ENCODE measurements at places on chromosomes 6 and 20.

GRCh38 chr6:67563671-67564070 lies 1071.4 kb upstream of the ADGRB3 start:
- DNase-seq, result no peak

- DNase-seq, result no peak
Observed at GRCh38 chr6:168024951-168025510, 27.6 kb downstream of the KIF25 start.

DNA sequence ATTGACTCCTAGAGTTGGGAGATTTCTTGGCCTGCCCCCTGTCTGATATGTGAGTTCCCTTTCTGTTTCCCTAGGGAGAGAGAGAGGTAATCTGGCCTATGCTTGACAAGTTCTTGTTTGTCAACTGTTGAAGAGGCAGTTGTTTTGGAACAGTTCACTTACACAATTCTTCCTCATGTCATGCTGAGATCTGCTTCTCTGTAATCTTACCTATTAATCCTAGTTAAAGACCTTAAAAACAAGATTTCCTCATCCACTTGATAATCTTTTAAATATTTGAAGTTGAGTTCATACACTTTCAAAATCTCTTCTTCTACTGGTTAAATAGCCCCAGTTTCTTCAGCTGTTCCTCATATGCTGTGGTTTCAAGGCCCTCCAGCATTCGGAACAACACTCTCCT lies 89.9 kb downstream of the FIG4 start:
- DNase-seq, result no peak

GRCh38 chr6:9467741-9468140 lies 947.1 kb downstream of the TFAP2A start:
- DNase-seq, result no peak

- no peak for DNase-seq
Observed at GRCh38 chr20:42406826-42407225, 782.9 kb downstream of the PTPRT start.

- DNase-seq, result no peak
Observed at GRCh38 chr6:157760137-157760536, 62.9 kb upstream of the SNX9 start.

GRCh38 chr6:26159357-26160273 lies 72.4 kb downstream of the HFE start:
- no peak for DNase-seq

DNA sequence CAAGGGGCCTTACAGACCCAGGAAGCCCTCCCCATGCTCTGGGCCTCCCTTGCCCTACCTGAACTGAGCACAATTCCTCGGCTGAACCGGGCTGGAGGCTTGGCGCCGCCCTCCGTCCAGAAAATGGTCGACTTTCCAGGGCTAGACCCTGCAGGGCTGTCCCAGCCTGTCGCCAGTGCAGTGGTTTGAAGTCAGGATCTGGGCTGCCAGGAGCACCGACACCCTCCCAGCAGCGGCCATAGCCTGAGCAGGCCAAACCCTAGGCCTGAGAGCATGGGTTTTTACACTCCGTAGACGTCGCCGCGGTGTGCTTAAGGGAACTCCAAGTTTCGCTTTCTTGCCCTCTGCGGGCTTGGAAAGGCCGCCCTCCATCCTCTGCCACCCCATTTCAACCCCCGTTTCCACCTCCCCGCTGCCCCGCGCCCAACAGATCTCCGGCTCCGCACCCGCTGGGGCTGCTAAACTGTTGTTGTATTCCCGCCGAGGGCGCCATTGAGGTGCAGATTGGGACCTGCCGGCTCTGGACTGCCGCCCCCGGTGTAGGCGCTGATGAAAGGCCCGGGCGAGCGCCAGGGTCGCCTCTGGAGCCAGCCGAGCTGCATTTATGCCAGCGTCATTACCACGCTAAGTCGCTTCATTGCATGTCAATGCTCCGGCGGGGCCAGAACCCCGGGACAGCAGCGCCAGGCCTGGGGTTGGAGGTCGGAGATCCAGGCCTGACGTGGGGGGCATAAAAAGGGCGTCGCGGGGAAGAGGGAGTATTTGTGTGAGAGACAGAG lies 2.2 kb upstream of the TFAP2A start:
- DNase-seq, result no peak

- no peak for DNase-seq
Observed at GRCh38 chr6:39152262-39152661, 37.3 kb upstream of the SAYSD1 start.

DNA sequence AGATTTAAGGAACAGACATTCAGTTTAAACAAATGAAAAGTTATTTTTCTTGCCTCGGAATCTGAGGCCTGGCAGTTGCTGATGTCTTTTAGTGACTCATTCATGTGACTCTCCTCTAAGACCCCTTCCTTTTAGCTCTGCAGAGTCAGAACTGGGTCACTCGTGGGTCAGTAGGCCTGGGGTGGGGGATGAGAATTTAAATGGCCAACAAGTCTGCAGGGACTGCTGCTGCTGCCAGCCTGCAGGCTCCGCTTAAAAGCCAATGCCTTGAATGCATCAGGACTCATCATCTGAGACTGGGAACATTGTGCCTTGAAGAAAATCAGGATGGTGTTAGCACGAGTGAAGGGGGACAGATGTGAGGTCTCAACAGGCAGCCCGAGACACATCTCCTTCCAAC lies 404.3 kb downstream of the CDH26 start:
- DNase-seq, result no peak

DNA sequence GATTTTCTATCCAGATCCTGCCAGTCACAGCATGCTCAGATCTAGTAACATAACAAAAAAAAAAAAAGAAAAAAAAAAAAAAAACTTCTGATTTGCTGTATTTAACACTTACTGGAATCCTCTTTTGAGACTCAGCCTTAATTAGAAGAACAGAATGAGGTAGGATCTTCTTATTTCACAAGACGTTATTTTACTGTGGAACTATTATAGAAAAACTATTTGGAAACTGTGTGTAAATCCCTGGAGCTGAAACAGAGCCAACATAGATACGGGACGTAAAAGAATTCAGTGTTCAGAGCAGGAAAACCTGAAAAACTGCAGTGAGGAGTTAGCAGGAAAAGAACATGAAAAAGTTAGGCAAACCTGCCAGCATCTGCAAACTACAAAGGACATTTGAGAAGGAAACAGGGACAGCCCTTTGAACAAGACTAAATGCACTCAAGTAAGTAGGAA lies 3.4 kb upstream of the ZNF217 start:
- no peak for DNase-seq

- no peak for DNase-seq
Observed at GRCh38 chr6:16301511-16301910, 63.1 kb downstream of the GMPR start.

GRCh38 chr20:20498076-20498861 lies 130.4 kb downstream of the INSM1 start:
- DNase-seq, result peak; percentile 21

DNA sequence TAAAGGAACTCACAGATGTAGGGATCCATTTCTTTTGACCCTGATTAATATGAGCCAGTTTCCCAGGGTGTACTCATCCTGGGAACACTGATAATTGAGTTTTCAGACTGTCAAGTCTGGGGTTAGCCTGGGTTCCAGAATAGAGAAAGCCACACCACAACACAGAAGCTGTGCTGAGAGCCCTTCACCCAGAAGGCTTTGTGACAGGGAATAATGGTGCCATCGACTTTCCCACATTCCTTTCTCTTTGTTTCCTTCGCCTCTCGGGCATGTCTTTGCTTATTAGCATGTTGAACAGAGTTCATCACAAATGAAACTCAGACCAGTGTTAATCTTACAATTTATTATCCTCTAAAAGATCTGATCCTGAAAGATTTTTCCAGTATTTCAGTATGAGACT lies 95.0 kb downstream of the TCP11 start:
- DNase-seq, result no peak

DNA sequence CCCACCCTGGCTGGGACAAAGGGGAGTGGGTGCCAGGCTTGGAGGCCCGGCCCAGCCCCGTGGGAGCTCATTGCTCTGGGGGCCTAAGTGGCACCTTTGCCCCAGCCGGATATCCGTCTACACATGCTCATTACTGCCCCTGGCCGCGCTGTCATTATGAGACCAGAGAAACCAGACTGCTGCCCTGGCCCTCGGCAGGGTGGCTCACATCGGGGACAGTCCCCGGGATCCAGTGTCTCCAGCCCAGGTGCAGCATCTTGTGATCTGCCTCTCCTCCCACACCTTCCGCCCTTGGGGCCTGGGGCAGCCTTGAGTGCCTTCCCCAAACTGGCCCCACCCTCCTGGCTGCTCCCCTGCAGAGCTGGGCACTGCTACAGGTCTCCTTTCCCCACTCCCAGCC lies 4.9 kb downstream of the SRMS start:
- no peak for DNase-seq

GRCh38 chr6:26126394-26127235 lies 39.4 kb downstream of the HFE start:
- no peak for DNase-seq

- DNase-seq, result no peak
Observed at GRCh38 chr6:106808758-106809157, 165.8 kb downstream of the CD24 start.

DNA sequence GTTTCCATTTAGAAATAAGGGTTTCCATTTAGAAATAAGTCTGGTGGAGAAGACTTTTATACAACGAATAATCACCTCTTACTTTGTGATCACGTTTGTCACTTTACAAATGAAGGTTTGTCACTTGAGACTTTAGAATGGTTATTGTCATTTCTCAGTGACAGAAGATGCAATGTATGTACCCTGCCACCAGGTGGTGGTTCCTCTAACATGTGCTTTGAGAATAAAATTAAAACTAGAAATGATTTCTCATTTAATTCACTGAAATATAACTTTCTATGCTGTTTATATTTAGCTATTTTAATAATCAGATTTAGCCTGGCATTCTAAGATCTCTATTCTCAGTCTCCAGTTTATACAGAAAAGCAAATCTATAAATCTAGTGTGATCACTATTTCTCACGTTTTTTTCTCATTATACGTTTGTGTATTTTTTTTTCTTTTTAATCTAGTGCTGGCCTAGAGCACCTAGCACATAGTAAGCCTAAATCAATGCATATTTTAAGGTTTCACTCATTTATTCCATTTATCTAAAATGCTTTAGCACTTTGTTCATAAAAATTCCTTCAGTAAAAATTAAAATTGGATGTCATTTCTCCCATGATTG lies 57.4 kb upstream of the TFAP2D start:
- DNase-seq, result peak; percentile 2

DNA sequence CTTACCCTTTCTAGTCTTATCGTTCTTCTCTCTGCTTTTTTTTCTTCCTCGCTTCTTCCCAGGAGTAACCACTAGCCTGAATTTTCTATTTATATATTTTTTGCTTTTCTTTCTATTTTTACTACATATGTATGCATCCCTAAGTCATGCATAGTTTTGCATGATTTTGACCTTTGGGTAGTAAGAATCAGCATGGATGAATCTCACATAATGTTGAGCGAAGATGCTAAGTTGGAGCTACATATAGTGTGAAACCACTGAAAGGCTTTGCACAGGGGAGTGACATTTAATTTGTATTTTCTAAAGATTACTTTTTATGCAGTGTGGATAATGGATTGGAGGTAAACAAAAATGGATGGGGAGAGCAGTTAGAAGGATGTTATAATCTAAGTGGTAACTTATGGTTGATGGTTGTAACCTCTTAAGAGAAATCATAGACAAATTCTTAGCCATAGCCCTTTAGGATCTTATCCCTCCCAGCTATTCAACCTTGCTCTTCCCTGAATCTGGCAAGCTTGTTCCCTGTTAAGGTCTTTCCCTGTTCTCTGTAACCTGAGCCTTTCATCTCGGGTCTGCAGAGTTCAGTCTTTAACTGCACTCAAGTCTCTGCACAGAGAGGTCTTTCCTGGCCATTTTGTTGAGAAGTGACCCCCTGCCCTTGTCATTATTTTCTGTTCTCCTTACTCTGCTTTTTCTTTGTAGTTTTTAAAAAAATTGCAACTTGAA lies 18.0 kb downstream of the PEX7 start:
- no peak for DNase-seq

DNA sequence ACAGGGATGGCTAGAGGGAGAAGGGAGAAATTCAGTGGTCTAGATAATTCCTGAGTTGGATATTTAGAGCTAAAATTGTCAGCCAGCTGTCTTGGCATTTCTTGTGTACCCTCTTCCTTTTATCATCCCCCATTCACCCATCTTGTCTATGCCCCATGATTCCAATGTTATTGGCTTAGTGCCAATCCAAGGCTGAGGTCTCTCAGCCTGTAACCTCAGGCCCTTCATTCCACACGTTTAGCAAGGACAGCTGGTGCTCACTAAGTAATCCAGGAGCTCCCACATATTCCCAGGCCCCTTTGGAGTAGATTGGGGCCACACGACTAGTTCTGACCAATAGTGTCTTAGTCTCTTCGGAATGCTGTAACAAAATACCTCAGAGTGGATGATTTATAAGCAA lies 112.4 kb upstream of the ATXN1 start:
- DNase-seq, result no peak

DNA sequence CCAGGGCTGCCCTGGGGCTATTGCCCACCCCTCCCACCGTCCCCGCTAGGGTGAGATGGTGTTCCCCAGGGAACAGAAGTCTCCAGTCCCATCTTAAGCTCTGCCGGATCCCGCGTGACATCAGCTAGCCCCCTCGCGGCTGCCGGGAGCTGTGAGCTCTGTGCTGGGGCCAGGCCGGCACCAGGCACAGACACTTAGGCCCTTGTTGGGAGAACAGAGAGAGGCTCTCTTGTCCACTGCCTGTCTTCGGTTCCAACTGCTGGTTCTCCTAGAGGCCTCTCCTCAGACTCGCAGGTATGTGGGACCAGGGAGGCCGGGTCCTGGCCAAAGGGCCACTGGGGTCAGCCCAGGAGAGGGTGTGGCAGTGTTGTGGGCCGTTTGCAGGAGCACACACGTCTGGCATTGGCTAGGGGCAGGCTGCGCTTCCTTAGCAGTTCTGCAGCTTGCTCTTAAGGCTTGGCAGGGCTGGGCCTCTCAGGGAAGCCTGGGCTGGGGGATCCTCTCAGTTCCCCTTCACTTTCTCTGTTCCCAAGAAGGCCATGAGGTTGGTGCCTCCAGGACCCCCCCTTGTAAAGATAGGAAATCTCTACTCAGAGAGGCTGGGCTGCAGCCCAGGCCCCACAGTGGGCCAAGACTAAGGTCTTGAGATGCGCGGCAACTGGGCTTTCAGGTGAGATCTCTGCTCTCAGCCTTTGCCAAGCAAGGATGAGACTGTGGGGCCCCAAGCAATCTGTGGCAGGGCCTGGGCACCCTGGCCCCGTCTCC lies 6.3 kb downstream of the SGK2 start:
- no peak for DNase-seq

- DNase-seq, result no peak
Observed at GRCh38 chr20:18524646-18525045, 16.9 kb downstream of the SEC23B start.

DNA sequence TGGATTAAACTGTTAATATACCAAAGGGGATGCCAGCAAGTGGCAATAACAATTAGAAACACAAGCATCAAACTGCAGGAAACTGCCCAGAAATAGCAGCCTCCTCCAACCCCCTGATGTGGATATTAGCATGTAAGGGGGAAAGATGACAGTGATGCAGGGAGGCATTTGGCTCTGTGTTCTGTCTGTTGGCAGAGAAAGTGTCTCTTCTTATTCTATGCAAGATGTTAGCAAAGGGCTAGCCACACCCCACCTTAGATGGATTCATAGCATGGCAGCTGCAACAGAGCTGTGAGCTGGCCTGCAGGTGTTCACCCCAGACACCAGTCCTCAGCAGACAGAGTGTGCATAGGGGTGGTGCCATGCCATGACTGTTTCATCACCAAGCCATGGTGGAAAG lies 38.0 kb downstream of the SCP2D1 start:
- DNase-seq, result no peak

- no peak for DNase-seq
Observed at GRCh38 chr6:31210741-31211532, 40.5 kb upstream of the POU5F1 start.
